Stimulated activated CD4-positive, alpha-beta T cell treated with anti-CD3 and anti-CD28 coated beads, Interleukin-15, amount 100 ng/mL, for 1 hour (primary cell): ENCODE measurements at places on chromosomes 5 and 9.

DNA sequence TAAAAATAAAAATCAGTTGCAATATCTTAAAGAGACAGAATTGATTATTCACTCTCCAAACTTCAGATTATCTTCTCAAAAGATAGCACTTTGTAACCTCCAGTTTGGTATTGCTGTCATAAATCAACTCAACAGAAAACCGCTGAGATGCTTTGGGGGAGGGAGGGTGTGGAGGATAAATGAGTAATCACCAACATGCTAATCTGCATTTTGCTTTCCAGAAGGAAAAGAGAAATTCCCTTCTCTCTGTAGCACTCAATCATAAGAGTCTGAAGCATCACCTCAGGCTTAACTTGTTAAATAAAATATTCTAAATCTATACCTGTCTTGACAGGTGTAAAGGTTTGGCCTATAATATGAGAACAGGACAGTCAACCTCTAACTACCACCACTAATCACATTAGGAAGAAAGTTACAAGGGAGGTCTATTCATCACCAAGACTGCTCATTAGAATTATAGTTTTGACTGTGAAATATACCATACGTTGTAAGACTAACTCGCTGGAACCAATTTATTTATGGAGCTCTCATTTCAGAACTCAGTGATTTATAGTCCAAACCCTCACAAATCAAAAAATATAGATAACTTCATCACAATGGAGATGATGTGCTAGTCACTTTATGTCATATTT, 89.0 kb downstream of the PIK3R1 start:
- DNase-seq, result no peak

- no peak for DNase-seq
Measured at GRCh38 chr5:54885636-54886035, 99.8 kb downstream of the ESM1 start.

GRCh38 chr9:17219261-17219660, 84.4 kb downstream of the CNTLN start:
- DNase-seq, result no peak

GRCh38 chr5:77486344-77486962, 5.7 kb downstream of the WDR41 start:
- DNase-seq, result no peak

- no peak for DNase-seq
Measured at GRCh38 chr5:157130925-157131324, 11.7 kb downstream of the MED7 start.

- no peak for DNase-seq
Measured at GRCh38 chr9:96510258-96510657, 60.3 kb downstream of the HABP4 start.

DNA sequence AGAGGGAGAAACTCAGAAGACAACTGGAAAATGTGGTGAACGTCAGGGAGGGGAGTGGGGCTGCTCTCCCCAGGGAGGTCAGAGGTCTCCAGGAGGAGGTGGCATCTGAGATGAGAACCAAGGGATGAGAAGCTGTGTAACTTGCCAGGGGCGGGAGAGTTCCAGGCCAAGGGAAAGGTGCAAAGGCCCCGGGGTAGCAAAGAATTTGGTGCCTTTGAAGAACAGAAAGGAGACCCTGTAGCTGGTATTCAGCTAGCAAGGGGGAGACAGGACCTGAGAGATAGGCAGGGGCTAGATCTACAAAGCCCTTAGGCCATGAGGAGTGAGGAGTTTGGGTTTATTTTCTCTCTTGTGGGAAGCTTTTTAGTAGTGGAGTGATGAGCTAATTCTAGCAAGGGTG, 3.3 kb downstream of the DNM1 start:
- DNase-seq, result no peak

DNA sequence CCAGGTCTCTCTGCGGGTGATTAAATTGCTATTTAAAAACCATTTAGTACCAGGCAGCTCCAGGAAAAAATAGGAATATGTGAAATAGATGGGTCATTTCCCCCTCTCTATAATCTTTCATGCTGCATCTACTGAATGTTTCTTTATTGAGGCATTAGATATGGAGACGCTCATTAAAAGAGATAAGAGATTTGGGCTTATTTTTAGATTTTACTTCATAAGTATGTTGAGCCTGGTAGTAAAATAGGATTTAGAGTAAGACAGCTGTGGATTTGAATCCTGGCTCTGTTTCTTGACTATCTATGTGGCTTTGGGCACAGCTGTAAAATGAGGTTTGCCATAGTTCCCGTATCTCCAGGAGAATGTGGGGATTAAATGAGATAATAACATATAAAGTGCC, 451.0 kb upstream of the GRIA1 start:
- no peak for DNase-seq

DNA sequence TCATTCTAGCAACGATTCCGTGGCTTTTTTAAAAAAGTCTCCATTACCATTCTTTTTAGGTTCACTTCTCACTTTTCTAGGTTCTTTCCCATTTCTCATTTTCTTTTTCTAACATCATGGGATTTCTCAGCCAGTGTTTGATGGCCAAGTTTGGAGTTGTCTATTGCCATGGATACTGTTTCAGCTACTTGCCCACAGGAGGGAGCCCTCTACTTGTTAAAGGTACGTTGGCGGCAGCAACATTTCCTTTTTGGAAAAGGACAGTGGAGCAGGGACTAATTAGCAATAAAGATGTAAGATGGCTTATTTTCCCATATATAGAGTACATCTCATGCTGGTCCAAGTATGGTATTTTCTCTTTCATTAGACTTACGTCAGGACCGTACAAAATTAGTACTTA, 2257.5 kb upstream of the C9orf72 start:
- DNase-seq, result no peak

GRCh38 chr5:68732251-68732650, 361.6 kb upstream of the SLC30A5 start:
- no peak for DNase-seq

GRCh38 chr9:14768405-14769229, 46.1 kb upstream of the CER1 start:
- no peak for DNase-seq

DNA sequence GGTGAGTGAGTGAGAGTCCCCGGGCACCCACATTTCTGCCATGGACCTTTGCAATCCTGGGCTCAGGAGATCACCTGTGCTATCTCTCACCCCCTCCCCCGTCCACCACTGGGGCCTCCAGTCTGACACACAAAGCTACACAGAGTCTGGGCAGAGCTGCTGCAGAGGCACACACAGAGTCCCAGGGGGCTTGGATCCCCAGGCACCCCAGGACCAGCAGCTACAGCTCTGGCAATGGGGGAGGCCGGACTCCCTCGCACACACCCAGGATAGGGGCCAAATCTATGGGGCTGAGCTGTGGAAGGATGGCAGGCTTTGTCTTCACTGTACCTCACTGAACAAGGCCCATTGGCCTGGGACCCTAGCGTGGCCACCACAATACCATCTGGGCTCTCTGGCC, 328.8 kb downstream of the MAN2A1 start:
- DNase-seq, result no peak

DNA sequence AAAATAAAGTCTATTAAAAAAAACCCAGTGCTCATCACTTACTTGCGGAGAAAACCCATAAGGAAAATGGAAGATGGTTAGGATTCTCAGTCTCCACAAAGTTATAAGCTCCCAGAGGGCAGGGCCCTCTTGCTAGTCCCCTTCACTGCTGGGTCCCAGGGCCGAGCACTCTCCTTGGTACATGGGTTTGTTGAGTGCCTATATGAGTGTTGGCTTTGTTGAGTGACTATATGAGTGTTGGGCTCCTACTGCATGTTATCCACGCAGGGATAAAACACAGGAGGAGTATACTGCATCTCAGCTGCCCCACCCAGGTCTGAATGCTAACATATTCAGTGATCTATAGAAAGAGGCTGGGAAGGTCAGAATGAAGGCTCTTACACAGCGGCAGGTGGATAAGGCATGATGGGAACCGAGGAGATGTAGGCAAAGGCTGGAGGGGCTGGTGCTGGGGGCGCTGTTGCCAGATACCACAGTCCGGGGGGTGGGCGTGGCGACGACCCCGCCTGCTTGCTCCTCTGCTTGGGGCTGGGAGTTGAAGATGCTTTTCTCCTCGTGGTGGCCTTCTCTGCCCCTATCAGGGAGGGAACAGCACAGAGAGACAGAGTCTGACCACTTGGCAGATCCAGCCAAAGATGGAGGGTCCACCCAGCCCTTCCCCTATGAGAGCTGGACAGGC, 11.6 kb downstream of the ORM2 start:
- DNase-seq, result no peak

GRCh38 chr9:114382699-114383520, 4.9 kb downstream of the AKNA start:
- peak; percentile 41 for DNase-seq

DNA sequence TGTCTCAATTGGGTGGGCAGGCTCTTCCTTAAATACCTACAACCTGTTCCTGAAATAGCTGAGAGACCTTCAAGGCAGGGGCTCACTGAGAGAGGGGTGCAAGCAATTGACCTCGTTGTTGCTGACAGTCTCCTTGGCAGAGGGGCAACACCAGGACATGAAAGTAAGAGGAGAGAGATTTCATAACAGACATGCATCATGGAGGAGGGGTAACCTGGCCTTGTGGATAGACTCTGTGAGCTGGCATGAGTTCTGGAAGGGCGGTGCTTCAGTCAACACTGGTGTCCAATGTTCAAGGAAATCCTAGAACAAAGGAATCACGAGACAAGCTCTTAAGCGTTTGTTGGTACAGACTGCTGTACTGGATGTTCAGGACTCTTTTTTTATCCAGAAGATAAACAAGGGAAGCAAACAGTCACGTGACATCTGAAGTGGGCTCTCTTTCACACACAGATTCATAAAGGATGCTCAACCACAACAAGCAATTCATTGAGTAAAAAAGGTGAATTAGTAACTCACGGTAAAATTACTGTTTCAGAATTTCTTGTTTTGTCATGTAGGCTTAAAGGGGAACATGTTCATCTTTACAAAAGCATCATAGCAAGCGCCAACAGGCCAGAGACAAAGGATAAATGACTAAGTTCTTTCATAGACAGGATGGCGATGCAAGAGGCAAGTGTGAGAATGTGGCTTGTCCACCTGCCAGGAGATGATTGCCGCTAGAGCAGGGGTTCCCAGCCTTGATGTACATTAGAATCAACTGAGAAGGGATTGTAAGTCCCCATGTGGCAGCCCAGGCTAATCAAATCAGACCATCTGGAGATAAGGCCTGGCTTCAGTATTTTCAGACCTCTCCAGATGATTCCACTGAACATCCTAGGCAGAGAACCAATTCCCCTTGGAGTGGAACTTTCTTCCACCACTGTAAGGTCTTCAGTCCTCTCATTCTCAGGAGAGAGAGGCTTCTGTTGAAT, 20.7 kb downstream of the ANKRA2 start:
- no peak for DNase-seq

- no peak for DNase-seq
Measured at GRCh38 chr9:71746758-71747125, 21.6 kb downstream of the CEMIP2 start.

GRCh38 chr5:130571076-130571475, 594.0 kb downstream of the HINT1 start:
- DNase-seq, result no peak

DNA sequence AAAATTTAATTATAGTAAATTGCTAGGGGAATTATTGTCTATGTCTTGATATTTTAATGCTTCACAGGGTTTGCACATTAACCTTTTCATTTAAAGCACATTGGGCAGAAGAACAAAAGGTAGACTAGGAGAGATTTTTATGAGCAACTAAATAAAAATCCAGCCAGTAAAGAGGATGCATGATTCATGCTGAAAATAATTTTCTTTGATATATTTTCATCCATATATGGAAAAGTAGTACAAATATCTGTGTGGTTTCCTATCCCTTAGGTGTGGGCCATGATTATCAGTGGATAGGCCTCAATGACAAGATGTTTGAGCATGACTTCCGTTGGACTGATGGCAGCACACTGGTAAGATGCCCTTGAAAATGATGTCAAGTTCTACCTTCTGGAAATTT, 83.1 kb downstream of the VCAN start:
- DNase-seq, result no peak

- DNase-seq, result no peak
Measured at GRCh38 chr5:62287237-62287636, 18.8 kb upstream of the KIF2A start.

GRCh38 chr5:92850886-92851285, 730.1 kb downstream of the NR2F1-AS1 start:
- DNase-seq, result no peak

- no peak for DNase-seq
Measured at GRCh38 chr5:111545031-111545430, 32.7 kb upstream of the STARD4 start.

GRCh38 chr5:44389090-44389822, at the start of gene FGF10:
TSS of gene FGF10 (minus strand) at chr5:44389420. CDS start at chr5:44388682, 738 bp downstream.
- DNase-seq, result no peak

GRCh38 chr5:174235221-174236011, 189.9 kb downstream of the NSG2 start:
- no peak for DNase-seq

DNA sequence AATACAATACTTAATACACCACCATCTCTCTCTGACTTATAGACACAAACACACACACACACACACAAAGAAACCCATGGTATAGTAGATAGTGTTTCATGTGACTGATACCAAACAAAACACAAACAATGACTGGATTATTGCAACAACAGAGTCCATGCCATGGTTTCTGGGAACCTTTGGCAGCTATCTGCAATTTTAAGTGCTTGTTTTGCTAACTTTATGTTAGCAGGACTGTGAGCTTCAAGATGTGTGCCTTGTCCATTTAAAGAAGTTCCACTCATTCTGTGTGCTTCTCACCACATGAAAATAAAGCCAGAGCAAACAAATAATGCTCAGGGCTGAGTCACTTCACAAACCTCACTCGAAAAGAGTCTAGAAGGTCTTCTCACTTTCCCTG, 15.1 kb upstream of the LURAP1L start:
- DNase-seq, result no peak

DNA sequence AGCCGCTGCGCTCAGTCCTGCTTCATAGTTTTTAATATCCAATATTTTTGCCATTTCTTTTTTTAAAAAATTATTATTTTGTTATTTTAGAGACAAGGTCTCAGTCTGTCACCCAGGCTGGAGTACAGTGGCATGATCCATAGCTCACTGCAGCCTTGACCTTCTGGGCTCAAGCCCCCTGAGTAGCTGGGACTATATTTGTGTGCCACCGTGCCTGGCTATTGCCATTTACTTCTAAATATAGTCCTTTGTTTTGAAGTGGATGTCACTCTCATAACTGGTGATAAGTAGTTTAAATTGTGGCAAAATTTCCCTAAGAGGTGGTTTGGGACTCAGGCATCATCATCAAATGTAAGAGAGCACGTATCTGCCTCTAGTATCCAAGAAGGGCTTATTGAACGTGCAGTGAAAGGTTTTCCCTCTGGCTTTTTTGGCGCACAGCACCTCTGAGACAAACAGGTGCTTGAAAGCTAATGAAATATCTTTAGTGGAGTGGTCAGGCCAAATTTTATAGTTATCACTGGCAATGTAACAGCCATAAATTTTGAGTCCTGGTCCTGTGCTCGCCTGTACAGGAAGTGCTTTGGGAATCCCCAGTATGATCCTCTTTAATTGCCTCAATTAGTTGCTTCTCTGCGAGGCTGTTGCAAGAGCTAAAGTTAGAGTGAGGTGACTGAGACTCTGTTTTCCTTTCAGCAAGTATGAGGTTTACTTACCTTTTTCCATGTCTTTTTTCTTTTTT, 14.8 kb downstream of the STXBP1 start:
- DNase-seq, result no peak

DNA sequence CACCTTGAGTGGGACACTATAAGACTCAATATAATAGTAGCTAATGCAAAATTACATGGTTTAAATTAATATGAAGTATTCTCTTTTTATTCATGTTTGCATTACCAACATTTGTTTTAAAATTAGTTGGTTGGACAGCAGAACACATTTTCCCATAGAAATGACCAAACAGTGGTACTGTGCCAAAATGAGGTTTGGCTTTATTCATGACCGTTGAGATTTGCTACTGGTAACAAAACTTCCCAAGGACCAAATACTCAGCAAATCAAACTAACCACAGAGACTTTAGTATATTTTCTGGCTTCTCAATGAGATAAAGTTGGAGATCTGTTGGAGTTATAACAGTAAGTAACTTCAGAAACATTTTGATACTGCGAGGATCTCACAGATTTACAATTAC, 637.8 kb upstream of the MEF2C start:
- no peak for DNase-seq
